Mammary epithelial cell (primary cell): ENCODE measurements at places on chromosomes 1 and 21.
A peak's percentile ranks its signal among the peaks of the same experiment; 100 is the strongest.

GRCh38 chr1:38059635-38060250 lies 13.2 kb upstream of the POU3F1 start:
- no peak for DNase-seq

DNA sequence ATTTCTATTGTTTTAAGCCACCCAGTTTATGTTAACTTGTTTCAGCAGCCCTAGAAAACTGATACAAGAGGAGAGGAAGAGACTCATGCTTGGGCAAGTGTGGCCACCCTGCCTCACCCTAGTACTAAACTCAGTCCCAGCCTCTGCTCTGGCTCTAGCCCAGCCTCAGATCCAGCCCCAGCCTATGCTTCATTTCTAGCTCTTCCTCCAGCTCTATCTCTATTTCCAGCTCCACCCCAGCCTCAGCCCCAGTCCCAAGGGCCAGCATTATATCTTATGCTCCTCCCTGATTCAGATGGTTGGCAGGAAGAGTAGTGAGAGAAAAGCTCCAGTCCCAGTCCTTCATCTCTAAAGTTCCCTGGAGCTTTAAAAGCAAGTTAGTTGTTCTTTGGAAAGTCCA lies 535.5 kb downstream of the PTPRC start:
- no peak for DNase-seq

- DNase-seq = peak; percentile 14
Measured at GRCh38 chr1:217747156-217747769, 116.1 kb downstream of the SPATA17 start.

- no peak for DNase-seq
Measured at GRCh38 chr1:9603766-9604753, 15.3 kb downstream of the TMEM201 start.

DNA sequence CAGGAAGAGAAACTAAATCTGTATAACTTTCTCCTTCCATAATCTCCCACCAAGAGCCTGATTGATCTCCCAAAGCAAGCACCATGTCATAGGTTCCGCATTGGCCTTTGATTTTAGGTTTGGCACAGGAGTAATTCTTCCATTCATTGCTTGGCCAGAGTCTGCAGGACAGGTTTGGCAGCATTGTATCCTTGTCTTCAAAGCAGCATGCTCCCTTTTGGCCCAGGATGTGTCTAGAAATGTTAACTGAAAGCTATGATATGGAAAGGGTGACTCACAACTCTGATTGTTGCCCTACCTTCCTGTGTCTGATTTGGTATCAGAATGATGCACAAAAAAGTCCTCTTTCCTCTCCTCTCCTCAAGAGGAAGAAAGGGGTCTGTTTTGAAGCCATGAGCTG lies 824.3 kb upstream of the PRMT6 start:
- DNase-seq = no peak

DNA sequence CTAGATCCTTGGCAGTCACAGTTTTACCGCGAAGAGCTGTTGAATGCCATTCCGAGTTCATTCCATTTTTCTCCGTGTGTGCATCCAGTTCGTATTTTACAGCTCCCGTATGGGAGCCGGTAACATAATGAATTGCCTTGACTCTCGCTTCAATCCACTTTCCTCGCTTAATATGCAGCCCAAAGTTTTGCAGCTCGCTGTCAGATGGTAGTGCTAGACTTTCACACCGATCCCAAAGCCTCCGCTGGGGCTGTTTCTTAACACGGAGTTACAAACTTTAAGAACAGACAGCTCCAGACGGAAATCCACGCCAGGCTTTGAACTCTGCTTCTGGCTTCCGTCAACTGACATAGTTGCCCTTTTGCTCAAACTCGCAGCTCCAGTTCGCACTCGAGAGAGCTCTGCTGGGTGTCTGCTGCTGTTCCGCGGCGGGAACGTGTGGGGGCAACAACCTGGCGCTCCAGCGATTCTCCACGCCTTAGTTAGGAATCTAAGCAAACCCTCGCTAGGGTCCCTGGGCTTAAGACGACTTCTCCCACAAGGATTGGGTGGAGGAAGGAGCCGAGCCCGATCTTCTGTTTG lies 3.5 kb upstream of the ARID1A start:
- peak; percentile 94 for DNase-seq

DNA sequence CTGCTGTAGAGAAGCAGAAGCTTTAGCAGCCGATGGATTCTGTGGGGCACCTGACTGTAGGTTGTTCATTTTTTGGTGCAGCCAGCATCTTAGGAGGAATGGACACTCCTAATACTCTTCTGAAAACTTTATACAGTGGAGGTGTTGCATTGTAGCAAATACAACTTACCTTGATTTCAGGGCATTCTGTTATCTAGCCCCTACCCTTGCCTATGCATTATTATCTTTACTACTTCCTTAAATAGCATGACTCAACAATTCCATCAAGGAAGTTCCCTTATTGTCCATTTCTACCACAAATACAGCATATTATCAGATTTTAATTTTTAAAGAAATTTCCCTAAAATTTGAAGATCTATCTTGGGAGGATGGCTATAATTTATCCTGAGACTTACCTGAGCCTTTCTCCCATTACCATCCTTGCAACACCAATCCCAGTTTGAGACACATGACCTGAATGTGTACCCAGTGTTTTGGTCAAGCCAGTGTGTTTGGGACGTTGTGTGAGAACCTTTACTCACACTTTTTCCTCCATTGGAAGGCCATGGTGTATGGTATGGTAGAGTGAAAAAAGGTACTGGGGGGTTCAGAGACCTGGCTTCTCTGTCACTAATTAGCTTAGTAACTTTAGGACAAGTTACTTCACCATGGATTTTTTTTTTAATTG lies 9.2 kb downstream of the POU2F1 start:
- DNase-seq = no peak

- DNase-seq = peak; percentile 31
Measured at GRCh38 chr1:153678519-153679336, at the start of gene NPR1. TSS of gene NPR1 (plus strand) at chr1:153678688. CDS start at chr1:153679109, 421 bp downstream.

- DNase-seq = no peak
Measured at GRCh38 chr1:163842571-163842970, 520.8 kb downstream of the NUF2 start.
